Psoas muscle (tissue), 8 donors: ENCODE measurements at places on chromosomes 3 and 15.
A peak's percentile ranks its signal among the peaks of the same experiment; 100 is the strongest.

DNA sequence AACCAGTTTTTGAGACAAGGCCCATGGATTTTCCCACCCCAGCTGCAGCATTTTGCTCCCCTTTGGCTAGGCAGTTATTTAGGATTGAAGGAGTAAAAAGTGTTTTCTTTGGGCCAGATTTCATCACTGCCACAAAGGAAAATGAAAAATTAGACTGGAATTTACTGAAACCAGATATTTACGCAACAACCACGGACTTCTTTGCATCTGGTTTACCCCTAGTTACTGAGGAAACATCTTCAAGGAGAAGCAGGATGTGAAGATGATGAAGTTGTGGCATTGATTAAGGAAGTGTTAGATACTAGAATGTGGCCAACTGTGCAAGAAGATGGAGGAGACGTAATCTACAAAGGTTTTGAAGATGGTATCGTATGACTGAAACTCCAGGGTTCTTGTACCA is 165.2 kb upstream of the MYRIP start:
- DNase-seq: no peak

DNA sequence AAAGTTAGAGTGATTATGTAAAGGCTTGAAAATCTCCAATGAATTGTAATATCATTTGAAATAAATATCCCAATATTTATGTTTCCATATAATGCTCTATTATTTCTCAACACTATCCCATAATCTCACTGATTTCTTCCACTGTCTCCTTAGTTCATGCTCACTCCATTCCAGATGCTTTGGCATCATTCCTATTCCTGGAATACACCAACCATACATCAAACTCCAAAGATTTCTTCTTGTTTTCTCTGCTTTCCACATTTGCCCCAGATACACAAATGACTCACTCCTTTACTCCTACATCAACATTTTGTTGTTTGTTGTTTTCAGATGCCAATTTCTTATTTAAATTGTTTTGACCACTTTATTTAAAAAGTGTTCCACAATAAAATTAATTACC is 1390.8 kb downstream of the ZPLD1 start:
- no peak for DNase-seq

- peak; percentile 25 for DNase-seq
Measured at GRCh38 chr15:57747206-57747896, 40.8 kb downstream of the POLR2M start.

DNA sequence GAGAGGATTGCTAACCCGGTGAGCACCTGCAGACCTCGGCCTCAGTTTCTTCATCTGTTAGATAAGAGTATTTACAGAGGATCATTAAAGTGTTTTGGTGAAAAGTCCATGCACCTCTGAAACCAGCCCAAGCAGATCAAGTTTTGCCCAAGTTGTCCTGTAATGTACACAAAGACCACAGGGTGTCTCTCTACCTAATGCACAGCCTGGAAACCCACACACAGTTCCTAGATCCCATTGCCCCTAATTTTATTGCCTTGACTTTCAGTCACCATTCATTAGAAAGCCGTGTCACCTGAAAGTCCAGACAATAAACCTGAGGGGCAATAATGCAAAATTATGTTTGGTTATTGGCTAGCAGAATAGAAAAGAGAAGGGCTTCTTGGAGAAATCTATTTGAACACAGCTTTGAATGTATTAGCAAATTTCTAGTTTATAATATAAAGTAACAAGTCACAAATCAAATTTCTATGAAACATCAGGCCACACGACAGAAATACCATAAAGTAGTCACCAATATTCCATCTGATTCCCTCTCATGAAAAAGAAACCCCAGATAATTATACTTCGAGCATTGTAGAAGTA is 161.3 kb upstream of the SLC2A2 start:
- DNase-seq: no peak

DNA sequence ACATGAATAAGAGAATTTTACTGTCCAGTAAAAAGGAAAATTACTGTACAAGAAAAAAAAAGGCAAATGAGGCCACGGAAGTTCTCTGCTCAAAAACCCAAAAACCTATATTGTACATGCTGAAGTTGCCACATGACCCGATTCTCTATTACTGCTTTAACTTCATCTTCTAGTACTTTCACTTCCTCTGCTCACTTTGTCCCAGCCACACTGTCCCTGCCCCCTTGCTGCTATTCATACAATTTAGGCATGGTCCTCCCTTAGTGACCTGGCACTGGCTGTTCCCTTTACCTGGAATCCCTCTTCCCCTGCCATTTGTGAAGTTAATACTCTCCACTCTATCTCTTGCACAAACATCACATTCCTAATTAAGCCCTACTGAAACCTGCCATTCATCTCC is 457.4 kb downstream of the MAGI1 start:
- no peak for DNase-seq

GRCh38 chr15:98733098-98733497 is 84.8 kb downstream of the IGF1R start:
- DNase-seq: no peak

GRCh38 chr3:192802957-192803899 is 75.9 kb upstream of the FGF12 start:
- no peak for DNase-seq

GRCh38 chr3:10426346-10427220 is 78.8 kb downstream of the ATP2B2 start:
- no peak for DNase-seq

DNA sequence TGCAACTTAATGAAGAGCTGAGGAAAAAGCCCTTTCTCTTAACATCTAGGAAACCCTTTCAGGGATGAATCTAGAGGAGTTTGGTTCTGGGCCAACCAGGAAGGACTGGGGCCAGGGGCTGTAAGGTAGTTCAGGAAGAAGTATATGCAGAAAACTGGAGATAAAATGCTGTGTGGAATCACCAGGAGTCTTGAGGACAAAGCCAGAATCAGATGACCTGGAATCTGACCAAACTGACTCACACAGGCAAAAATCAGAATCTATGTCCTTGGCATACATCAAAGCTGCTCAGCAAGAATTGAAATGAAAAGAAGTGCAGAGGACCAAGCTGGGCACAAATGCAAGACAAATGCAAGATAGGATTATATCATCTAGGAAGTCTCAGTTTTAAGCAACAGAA is 59.4 kb upstream of the ATP2C1 start:
- DNase-seq: no peak

- no peak for DNase-seq
Measured at GRCh38 chr3:4360817-4361216, 57.6 kb downstream of the SETMAR start.

GRCh38 chr3:197960694-197961581 is 921 bp downstream of the LMLN start:
- DNase-seq: peak; percentile 30

- no peak for DNase-seq
Measured at GRCh38 chr15:83504365-83504764, 57.2 kb downstream of the SH3GL3 start.

DNA sequence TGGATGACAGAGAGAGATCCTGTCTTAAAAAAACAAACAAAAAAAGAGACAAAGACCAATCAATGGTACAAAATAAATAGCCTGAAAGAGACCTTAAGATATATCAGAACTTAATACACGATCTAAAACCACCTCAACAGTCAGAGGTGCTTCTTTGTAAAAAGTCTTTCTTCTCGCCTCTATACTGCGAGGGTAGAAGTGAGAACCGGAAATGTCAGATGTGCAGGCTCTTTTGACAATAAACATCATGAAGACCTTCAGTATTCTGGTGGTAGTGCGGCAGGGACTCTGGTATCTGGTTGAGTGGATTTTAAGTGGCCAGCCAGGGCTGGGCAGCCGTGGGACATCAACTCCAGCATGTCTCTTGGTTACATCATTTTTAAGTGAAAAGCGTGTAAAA is 30.0 kb downstream of the RUBCN start:
- no peak for DNase-seq

DNA sequence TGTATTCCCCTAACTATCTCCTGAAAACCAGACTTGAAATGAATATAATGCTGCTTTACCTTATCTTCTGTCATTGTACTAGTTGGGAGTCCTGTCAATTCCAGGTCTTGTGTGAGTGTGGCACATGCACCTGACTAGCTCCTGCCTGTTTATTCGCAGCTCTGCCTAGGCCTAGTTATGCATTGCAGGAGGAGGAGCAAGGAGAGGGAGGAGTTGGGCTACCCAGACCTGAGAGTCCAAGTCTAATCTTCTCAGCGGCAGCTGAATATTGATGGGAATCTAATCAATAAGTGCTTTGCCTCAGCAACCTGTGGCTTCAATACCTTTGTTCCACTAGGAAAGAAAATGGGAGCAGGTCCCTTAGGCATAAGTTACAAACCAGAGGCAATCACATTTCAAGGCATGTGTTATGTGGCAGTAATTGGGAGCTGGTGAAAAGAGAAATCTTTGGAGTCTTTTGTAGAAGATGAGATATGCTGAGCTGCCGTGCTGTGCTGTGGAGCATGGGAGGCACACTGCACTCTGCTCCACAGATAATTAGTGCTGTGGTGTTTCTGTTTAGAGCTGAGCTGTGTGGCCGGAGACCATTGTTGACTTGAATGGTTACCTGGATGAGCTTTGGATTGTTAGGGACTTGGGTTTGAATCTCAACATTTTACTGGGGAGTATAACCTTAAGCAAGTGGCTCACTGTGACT is at the start of gene SLC2A2:
Gene SLC2A2, minus strand, starts transcription at position 124 of the 697 bp plus-strand sequence. Its CDS starts 50 bp downstream, at position 74.
- DNase-seq: no peak

DNA sequence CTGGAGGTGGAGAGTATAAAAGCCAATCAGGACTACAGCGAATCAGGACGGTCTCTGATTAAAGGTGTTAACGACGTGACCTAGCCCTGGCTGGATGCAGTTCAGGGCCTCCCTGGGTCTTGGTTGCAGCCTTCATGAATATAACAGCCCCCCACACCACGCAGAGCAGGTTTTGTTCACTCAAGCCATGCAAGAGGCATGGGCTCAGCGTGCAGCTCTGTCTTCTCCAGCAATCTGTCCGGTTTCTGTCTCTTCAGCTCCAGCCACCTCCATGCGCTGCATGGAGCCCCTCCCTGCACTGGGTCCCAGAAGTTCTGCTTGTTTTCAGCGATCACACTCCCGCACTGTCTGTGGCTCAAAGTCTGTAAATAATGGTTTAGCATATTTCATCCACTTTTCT is 57.1 kb upstream of the CHRNA7 start:
- no peak for DNase-seq

DNA sequence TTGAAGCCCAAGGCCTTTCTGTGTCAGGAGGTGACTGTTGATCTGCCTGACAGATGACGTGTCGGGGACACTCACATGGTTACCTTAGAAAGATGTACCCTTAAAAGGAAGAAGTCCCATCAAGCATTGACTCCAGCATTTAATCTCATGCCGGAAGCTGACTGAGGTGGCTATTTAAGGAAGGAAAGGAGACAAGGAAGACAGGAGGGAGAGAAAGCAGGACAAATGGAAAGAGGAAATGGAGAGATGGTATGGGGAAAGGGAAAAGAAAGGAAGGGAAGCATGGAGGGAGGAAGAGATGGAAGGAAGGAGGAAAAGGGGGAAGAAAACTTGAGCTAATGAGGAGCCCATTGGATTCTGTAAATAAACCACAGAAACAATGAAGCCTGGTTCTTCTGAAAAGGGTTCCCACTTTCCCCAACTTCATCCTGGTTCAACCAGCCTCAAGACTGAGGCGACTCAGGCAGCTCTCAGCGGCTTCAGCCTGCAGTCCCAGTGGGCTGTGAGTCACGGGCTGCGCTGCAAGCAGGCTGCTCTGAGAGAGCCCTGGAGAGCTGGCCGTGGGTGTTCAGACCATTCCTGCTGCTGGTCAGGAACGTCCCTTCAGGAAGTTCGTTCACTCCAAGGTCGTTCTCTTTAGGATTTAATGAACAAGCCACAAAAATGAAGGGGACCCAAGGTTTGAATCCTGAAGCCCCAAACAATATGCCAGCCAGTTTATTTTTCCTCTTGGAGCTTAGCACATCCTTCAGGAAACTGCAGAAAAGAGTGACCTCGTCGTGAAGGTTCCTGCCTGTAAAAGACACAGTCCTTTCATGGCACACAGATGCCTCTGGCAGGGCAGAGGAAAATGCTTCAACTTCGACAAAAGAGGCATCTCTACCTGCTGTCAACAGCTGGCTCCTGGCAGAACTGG is 69.6 kb upstream of the THBS1 start:
- peak; percentile 78 for DNase-seq

DNA sequence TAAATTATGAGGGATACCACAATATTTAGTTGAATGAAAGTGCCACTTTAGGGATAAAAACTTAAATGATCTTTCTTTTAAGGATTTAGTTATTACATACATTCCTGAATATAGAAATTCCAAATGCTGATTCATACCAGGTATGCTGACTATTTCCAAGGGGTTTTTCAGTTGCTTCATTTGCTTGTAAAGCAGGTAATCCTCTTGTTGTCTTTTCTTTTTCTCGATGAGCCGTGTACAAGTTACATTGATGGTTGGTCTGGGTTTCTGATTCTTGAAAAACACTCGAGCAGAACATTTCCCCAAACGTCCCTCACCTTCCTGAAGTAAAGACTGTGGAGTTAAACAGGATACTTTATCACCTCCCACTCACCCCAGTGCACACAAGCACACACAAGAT is 21.7 kb downstream of the RARRES1 start:
- no peak for DNase-seq

GRCh38 chr3:31077021-31077601 is 182.7 kb upstream of the GADL1 start:
- DNase-seq: no peak

GRCh38 chr15:82875411-82876003 is 66.1 kb downstream of the WHAMM start:
- DNase-seq: no peak

DNA sequence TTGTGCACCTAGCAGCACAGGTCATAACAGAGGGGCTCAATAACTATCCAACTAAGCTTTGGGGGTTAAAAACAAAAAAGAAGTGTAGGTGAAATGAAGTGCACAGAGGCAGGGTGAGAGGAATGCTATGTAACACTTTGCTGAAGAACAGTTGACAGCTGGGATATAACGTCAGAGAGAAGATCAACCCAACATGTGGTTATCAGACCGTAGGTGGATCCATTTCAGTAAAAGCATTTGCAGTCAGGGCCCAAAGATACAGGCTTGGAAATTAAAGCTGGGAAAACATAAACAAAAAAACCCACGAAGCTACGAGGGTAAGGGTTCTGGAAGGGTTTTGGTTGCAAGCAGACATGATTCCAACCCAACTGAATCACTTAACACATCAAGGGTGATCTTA is 377.5 kb upstream of the NR2F2 start:
- no peak for DNase-seq

- no peak for DNase-seq
Measured at GRCh38 chr3:138426211-138426610, 8.2 kb upstream of the ESYT3 start.

- no peak for DNase-seq
Measured at GRCh38 chr3:99859825-99860224, 42.2 kb downstream of the CMSS1 start.

DNA sequence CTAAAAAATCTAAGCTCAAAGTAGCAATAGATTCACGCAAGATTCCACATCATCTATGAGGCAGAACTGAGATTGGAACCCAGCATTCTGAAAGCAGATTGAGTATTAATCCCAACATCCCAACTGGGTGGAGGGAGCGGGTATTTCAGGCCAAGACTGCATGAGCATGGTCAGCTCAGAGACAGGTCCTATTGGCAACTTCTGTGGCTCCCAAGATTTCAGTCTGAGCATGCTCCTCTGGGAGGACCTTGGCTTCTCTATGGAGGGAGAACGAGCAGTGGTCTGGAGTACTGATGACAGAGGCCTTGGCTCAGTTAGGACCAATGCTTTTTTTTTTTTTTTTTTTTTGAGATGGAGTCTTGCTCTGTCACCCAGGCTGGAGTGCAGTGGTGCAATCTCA is 4.0 kb upstream of the ITGA11 start:
- DNase-seq: peak; percentile 63
